Activated CD4-positive, CD25-positive, alpha-beta regulatory T cell treated with anti-CD3 and anti-CD28 coated beads, Interleukin-2, amount 50 U/mL, for 16 hours (primary cell): ENCODE measurements at places on chromosomes 7 and 10.

GRCh38 chr10:1550616-1551015, 186.7 kb downstream of the ADARB2 start:
- no peak for DNase-seq

- DNase-seq = no peak
These were observed 8.9 kb upstream of the EMX2 start for GRCh38 chr10:117533507-117534281.

- no peak for DNase-seq
These were observed 220.5 kb upstream of the HGF start for GRCh38 chr7:81990395-81990794.

GRCh38 chr10:13485623-13486022, 43.2 kb downstream of the BEND7 start:
- no peak for DNase-seq

GRCh38 chr7:63031838-63032436, 966.7 kb upstream of the ZNF722 start:
- no peak for DNase-seq

- DNase-seq = no peak
These were observed 113.7 kb downstream of the RAB11FIP2 start for GRCh38 chr10:117933036-117933435.

- DNase-seq = peak; percentile 58
These were observed 34.4 kb upstream of the GRID1 start for GRCh38 chr10:86400705-86401587.
